ENCODE measurements at places on chromosomes 5 and 9.

DNA sequence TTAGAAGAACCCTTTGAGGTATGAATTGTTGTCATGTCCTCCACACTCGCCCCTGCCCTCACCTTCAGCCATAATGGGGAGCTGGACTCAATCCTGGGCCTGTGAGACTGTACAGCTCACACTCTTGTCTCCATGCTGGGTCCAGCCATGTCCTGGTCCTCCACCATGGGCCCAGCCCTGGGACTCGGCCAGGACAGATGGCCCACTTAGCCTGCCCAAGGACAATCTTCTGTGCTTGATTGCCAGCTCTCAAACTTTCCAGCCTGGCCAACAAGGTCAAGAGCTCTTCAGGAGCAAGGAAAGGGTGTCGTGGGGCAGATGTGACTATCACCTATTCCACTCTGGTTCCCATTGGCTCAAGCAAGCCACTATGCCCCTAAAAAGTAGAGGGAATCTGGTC, 90.8 kb downstream of the HRH2 start:
- DNase-seq, result no peak

GRCh38 chr9:126842977-126843799, 17.3 kb upstream of the ZBTB34 start:
- DNase-seq, result no peak

GRCh38 chr9:138022121-138022741, 144.6 kb downstream of the CACNA1B start:
- DNase-seq, result no peak

- DNase-seq, result no peak
Observed at GRCh38 chr5:9365512-9365911, 180.4 kb downstream of the SEMA5A start.

GRCh38 chr5:73295447-73295846, 122.5 kb downstream of the TMEM174 start:
- DNase-seq, result no peak

- DNase-seq, result no peak
Observed at GRCh38 chr5:88368201-88368600, 99.6 kb upstream of the TMEM161B start.

GRCh38 chr5:167916261-167916691, 375.2 kb upstream of the WWC1 start:
- no peak for DNase-seq

- DNase-seq, result no peak
Observed at GRCh38 chr5:26763215-26763614, 275.2 kb downstream of the CDH9 start.

DNA sequence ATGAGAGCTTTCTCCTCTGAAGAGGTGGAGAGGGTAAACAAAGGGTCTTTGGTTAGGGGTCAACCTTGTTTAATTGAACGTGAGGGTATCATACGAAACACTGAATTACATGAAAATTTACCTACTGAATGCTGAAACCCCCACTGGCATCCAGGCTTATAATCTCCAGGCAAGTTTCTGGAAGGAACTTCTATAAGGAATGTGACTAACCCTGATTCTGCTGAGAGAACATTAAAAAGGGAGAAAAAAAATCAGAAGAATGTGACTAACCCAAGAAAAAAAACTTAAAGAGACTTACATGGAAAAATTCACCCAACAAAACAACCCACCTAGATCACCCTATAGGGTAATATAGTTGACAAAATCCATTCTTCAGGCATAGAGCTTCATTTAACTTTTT, 55.5 kb downstream of the APC start:
- no peak for DNase-seq

DNA sequence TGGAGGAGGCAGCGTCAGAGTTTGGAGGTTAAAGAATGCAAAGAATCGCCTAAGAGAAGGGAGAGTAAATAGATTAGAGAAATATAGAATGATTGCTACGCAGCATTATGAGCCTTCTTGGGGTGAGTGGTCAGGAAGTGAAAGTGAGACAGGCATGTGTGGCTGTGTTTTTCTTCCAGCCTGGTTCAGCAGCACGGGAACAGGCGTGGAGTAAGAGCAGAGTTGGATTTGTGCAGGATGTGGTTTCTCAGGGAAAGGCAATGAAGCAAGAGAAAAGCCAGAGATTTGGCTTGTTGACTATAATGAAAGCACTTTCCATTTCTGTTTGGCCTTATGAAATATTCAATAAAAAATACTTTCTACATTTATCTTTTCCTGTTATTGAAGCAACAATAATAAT, 34.3 kb upstream of the FRMD3 start:
- DNase-seq, result no peak

- no peak for DNase-seq
Observed at GRCh38 chr5:43582082-43583005, 20.6 kb upstream of the NNT start.

DNA sequence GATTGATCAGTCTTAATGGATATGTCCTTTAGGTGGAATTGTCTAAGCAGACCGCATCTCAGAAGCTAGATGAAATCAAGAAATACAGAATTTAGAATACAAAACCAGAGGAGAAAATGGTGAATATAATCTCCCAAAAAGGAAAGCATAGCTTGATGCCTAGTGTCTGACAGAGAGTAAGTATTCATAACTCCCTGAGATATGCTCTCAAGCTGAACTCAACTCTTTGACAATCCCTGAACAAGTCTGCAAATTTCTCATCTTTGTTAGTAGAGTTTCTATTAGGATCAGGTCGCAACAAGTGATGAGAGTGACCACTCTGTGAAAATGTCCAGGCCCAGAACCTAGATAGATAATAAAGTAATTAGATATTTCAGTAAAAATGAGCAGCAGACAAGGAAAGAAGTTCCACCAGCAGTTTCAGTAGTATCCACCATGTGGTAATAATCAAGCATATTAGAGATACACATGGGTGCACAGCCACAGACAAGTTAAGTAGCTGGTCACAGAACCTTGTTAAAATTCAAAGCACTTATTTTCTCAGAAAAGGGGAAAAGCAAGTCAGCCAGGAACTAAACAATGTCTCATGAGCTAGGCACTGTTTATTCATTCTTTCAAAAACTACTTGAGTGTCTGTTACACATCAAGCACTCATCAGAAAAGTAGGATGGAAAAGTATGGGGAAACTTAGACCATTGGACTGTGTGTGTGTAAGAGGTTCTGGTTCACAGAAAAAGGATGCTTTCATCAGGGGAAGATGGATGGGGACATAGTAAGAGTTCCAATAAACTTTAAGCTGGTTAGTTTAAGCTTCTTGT, 481.5 kb upstream of the TUSC1 start:
- DNase-seq, result no peak

- DNase-seq, result no peak
Observed at GRCh38 chr5:142749321-142749720, 20.9 kb upstream of the ARHGAP26 start.

GRCh38 chr9:113888336-113888735, 12.2 kb downstream of the ZNF618 start:
- DNase-seq, result no peak

- no peak for DNase-seq
Observed at GRCh38 chr9:121840838-121841760, 189.7 kb downstream of the DAB2IP start.

GRCh38 chr9:111904891-111905291, 8.3 kb downstream of the UGCG start:
- DNase-seq, result no peak

DNA sequence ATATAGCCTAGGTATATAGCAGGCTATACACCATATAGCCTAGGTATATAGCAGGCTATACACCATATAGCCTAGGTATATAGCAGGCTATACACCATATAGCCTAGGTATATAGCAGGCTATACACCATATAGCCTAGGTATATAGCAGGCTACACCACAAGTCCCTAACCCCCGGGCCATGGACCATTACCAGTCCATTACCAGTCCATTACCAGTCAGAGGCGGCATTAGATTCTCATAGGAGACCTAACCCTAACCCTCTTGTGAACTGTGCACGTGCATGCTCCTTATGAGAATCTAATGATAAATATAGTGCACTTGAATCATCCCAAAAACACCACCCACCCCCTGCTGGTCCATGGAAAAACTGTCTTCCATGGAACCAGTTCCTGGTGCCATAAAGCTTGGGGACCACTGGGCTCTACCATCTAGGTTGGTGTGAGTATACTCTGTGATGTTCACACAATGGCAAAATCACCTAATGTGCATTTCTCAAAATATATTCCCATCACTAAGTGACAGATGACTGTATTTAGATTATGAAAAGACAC, 4.7 kb downstream of the PLIN2 start:
- no peak for DNase-seq

GRCh38 chr9:130561056-130561455, 18.3 kb upstream of the FUBP3 start:
- DNase-seq, result no peak

DNA sequence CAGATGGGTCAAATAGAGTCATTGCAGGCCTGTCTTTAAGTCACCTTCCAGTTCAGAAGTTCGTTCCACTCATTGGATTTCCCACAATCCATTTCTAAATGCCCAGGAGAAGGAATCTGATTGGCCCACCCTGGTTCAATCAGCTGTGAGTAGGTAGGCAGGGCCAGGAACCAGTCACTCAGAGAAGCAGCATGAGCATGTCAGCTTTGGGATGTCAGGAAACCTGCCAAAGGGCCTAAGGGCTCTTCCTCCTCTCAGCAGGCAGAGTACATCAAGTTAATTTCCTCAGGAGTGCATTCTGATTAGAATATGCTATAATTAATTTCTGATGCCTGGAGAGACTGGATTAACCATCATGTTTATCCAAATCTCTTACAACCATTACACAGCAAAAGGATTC, 412.9 kb upstream of the CCNH start:
- no peak for DNase-seq

DNA sequence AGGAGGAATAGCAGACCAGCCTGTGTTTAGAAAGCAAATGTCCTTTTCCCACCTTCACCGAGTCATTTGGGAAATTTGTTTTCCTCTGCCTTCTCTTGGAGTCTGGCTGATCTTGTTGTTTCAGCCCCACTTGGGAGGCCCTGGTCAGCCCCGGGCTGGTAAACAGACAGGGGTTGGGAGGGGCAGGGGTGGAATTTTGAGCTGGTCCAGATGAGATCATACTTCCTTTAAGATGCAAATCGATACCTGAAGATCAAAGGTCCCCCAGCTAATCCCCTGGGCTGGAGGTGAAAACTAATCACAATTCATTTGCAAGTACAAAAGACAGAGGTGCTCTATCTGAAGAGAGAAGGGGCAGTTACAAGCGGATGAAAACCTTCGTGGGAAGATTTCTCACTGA, 118.4 kb downstream of the PAPPA start:
- no peak for DNase-seq

GRCh38 chr9:136991993-136992818, at the start of gene PAXX:
Gene PAXX (plus strand): TSS chr9:136992422. CDS start chr9:136992444, 22 bp downstream.
- no peak for DNase-seq

- DNase-seq, result no peak
Observed at GRCh38 chr9:6763244-6763643, 5.5 kb downstream of the KDM4C start.

DNA sequence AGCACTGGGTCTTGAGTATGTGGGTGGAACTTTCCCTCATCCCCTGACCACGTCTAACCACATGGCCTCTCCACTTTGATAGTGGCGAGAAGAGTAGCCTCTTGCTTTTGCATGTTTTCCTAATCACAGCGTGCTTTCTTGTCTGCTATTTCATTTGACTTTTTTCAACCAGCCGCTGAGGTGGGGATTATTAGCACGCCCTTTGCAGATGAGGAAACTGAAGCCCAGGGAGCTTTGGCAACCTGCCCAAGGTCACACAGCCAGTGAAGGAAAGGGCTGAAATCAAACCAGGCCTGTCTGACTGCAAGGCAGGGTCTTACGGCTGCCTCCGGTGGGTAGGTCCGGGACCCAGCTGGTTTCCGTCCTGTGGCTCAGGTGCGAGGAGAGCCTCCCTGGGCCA, 106.5 kb upstream of the MSX2 start:
- no peak for DNase-seq

DNA sequence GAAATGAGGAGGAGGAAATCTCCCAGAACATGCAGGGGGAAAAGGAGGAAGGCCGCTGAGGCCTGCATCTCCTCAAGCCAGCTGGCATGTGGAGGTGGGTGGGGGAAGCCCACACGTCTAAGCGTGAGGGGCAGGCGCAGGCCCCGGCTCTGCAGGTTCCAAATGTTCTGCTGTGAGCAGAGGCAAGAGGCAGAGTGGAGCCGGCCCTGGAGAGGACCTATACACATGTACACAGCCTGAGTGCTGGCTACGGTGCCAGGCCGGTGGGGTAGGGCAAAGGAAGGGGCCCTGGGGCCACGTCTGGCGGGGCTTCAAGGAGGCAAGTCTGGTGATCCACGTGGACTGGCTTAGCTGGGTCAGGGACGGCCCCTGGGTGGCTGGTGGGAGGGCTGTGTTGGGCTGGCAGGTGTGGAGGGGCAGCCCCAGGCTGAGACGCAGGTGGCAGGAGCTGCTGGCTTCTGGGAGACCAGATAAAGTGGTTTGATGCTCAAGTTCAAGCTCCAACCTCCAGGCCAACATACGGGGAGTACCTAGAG, 26.4 kb downstream of the LPCAT1 start:
- DNase-seq, result no peak

GRCh38 chr9:131012023-131012334, 3.0 kb downstream of the LAMC3 start:
- DNase-seq, result no peak

DNA sequence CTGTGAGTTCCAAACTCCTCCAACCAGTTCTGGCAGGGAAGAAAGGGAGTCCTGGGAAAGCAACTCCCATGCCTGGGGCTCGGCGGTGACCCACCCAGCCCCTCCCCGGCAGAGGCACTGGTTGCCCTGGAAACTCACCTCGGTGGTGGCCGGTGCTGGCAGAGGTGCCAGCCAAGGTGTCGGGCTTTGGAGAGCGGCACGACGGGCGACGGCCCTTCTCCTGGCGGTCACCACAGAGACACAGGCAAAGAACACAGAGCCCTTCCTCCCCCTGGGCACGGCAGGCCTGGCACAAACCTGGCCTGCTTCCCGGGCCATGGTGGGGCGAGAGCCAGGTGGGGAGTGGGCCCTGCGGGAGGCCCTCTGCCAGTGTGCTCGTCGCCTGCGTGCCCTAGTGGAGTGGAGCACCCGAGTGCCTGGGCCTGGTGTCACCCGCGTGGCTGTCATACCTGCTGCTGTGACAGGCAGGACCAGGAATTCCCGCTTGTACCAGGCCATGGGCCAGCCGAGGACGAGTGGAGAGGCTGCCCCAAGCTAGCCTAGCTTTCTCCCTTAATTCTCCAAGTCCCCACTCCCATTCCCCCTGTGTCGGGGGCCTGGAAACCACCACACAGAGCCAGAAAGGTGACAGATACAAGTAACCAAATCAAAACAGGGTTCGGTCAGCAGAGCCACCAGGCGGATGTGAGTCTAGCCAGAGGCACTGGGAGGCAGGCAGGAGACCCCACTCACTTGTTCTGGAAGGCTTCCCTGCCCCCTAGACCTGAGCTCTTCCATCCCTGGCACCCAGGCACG, 8.2 kb upstream of the RALGDS start:
- DNase-seq, result no peak

DNA sequence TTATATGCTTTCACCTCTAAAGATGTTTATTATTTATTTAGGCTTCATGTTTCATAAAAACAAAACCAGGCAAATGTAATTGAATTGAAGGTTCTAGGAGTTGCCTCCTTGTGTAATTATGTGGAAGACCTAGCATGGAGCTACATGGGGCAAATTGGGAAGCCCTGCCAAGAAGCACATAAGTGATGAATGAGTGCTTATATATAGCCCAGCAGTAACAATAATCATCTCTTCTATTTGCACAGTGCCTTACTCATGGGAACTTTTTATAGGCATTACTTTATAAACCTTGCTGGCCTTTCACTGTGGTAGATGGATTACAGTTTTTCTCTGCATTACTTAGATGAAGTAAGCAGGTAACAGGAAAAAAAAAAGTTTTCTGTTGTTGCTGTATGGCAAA, 40.0 kb upstream of the GRAMD2B start:
- DNase-seq, result no peak

All from Panc1 (cell line).